ENCODE measurements at places on chromosomes 11 and 22.

GRCh38 chr11:10233581-10233980 is 60.4 kb downstream of the SBF2 start:
- DNase-seq: no peak

GRCh38 chr22:35766654-35767580 is 49.2 kb downstream of the APOL5 start:
- no peak for DNase-seq

DNA sequence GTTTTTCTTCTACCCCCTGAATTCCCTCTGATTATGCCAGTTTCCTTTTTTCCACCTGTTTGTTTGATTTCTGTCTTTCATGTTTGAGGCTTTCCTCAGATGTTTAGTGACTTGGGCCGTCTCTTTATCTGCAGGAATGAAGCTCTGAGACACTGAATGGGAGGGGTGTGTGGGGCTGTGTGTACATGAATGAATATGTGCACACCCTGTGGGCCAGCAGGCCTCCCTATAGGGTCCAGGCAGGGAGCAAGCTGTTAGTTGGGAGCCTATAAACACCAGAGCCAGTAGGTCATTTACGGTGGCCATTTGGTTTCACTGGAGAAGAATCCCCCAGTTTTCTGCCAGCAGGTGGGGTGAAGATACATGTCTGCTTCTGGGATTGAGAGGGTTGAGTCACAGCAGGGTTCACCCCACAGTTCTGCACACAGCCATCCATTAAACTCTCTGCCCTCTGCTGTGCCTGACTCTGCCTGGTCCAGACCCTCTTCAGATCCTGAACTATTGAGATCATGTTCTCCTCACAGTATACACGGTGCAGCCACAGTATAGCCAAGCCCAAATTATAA is 34.8 kb downstream of the BARX2 start:
- no peak for DNase-seq

GRCh38 chr11:70780246-70780535 is 381.9 kb downstream of the CTTN start:
- DNase-seq: no peak

GRCh38 chr22:35310556-35311550 is 11.2 kb downstream of the TOM1 start:
- DNase-seq: peak; percentile 68
